Osteoblast (primary cell): ENCODE measurements at places on chromosomes 7 and 10. TPM values are rescaled to one million over a fixed set of nuclear protein-coding genes. Genes with fewer than 3 reads are reported as not detected.
A peak's percentile ranks its signal among the peaks of the same experiment; 100 is the strongest.

GRCh38 chr7:102188746-102189145, 97.9 kb upstream of the SH2B2 start:
- no peak for DNase-seq

GRCh38 chr7:1710936-1711335, 40.9 kb downstream of the ELFN1 start:
- DNase-seq = no peak

DNA sequence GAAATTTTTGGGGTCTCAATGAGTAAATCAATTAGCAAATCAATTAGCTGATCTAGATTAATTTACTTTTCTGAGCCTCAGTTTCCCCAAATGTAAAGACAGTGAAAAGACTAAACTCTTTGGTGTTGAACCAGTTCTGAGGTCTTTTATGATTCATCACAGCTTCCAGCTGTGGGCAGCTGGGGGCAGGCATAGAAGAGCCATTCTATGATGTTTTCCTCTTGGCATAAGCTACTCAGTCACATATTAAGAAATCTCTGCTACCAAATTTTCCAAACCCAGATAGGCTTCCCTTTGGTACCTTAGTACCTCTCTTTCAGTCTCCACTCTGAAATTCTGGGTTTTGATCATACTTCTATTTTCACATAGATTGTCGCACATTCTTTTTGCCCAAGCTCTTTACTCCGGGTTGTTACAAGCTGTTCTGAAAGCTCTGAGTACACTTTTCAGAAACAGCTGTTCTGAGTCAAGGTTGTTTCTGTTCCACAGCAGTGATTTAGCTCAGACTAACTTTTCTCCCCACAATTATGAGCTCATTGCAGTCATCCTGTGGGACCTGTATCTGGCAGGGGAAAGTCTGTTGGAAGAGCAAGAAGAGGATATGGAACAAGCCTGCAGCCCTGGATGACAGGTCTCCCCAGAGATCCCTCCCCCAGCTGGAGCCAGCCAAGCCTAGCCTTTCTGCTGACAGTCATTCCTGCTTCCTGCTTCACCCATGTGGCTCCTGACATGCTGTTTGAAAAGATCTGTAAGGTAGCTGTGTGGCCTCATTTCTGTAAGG, 599.6 kb upstream of the GHITM start:
- DNase-seq = no peak

GRCh38 chr10:44012921-44013320, 364.2 kb upstream of the ZNF32 start:
- peak; percentile 52 for DNase-seq

DNA sequence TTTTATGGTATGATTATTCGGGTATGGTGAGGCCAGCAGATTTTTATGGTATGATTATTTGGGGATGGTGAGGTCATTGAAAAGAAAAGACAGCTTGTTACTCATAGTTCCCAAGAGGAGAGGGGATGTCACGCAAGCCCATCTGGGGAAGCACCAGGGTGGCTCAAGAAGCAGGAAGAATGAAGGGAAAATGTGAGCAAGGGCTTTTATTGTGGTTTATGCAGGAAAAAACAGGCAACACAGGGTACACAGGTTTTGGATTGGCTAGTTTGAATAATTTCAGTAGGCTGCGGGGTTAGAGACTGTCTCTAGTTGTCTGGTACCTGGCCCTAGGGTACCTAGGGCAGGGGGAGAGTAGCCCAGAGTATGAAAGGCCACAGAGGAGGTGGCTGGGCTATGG, 26.8 kb upstream of the DGKI start:
- peak; percentile 87 for DNase-seq

GRCh38 chr7:82275342-82275741, 168.2 kb downstream of the CACNA2D1 start:
- no peak for DNase-seq

GRCh38 chr10:13528875-13529713, at the start of gene BEND7:
Gene BEND7, minus strand, starts transcription at chr10:13529014. Its CDS starts 481 bp downstream, at chr10:13528533.
- DNase-seq = peak; percentile 96

DNA sequence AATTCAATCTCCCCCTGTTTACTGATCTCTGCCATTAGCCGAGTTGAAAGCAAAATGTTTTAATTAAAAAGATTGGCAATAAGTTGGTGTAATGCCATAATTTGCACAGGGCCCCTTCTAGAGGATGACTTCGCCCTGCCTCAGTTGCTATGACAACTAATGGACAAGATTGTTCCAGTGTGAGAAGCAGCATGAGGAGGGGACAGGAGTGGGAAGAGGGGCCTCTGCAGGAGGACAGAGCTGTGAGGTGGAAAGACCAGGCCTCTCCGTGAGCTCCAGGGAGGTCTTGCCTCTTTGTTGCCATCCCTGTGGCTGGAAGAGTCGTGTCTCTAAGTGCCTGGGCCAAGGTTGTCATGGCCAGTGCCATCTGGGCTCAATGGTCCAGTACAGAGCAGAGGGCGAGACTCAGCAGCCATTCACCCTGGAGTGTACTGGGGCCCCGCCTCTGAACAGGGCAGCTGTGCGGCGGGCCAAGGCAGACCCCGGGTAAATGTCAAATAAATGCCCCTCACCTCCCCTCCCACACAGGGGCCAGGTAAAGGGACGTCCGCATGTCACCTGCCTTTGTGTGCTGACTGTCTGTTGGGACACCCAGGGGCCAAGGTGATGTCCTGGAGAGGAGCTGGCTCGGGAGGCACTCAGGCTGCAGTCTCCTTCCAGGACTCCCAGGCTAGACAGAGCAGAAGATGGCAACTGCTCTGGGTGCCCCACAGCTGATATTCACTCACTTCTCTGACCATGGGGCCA, 97.0 kb upstream of the RET start:
- peak; percentile 65 for DNase-seq

- DNase-seq = no peak
These were observed 163.8 kb downstream of the SVIL start for GRCh38 chr10:29470843-29471543.

- DNase-seq = peak; percentile 86
These were observed 228.8 kb downstream of the BMPER start for GRCh38 chr7:34133983-34134782.

DNA sequence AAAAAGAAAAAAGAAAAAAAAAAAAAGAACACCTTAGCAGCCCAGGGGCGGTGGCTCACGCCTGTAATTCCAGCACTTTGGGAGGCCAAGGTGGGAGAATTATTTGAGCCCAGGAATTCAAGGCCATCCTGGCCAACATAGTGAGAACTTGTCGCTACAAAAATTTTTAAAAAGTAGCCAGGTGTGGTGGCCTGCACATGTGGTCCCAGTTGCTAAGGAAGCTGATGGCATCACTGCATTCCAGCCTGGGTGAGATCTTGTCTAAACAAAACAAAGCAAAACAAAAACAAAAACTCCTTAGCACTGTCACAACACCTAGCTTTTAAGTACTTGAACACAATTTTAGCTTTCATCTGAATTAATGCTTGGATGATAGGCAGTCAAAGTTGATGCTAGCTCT, 86.3 kb upstream of the MKLN1 start:
- no peak for DNase-seq

DNA sequence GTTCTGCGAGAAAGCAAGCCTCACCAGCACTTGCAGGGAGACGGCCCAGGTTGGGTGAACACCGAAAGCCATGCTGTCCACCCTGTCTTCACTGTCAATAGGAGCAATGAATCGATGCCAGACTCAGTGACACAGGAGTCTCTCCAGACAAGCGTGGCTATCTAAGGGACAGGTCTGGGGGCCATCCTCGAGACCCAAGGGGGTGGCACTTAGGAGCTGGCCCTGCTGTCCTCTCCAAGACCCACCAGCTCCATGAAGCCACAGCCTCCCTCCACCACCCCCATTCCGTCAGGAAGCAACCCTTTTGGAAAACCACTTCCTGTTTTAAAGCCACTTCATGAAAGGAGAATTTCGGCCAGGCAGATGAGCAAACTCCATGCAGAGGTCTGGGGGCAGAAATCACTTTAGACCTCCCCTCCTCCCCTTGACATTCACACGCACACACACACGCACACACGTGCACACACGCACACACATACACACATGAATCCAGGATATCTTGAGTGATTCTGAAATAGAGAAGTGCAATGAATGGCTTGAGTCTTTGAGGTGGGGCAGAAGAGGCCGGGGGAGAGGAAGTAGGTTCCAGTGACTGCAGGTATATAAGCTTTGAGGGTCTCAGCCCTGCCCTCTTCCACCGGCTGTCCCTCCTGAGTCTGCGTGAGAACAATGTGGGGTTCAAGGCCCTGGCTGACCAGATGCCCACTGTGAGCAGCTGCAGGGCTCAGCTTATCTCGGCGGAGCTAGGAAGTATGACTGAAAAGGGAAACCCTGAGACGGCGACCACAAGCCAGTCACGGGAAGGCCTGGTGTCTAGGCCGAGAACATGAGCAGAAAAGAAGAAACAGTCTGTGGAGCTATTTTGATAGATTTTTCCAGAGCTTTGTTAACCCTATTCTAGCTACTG, 25.0 kb downstream of the RGS10 start:
- peak; percentile 77 for DNase-seq

GRCh38 chr10:4767033-4767814, 58.8 kb upstream of the AKR1E2 start:
- DNase-seq = no peak

GRCh38 chr7:1942941-1943289, 272.8 kb downstream of the ELFN1 start:
- DNase-seq = no peak

DNA sequence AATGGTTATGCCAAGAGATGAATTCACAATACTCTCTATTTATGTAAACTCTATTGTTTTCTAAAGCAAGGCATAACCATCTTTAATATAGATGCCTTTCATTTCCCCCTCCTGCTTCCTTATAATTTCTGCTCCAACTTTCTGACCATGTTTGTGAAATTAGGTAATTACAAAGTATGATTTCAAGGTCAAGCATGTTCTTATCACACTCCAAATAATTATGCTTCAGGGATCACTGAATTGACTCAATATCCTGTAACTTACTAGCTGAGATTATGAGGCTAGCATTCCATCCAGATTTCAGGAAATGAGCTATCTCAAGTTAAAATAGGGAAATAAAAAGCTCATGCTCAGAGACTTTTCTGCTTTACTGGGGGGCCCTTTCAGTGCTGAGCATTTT, 655.9 kb upstream of the IGFBP3 start:
- DNase-seq = no peak

DNA sequence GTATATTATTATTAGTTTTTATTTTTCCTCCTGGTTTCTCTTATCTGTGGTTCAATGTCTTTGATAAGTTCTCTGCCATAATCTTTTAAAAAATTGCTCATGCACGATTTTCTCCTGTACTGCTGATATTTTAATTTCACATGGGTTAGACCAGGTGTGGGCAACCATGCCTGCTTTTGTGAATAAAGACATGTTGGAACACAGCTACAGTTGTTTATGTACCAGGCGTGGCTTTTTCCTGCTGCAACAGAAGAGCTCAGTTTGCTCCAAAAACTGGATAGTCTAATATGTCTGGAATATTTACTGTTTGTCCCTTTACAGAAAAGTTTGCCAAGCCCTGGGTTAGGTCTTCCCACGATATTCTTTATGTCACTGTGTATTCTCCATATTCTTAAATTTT, 105.2 kb downstream of the VWC2 start:
- DNase-seq = no peak

DNA sequence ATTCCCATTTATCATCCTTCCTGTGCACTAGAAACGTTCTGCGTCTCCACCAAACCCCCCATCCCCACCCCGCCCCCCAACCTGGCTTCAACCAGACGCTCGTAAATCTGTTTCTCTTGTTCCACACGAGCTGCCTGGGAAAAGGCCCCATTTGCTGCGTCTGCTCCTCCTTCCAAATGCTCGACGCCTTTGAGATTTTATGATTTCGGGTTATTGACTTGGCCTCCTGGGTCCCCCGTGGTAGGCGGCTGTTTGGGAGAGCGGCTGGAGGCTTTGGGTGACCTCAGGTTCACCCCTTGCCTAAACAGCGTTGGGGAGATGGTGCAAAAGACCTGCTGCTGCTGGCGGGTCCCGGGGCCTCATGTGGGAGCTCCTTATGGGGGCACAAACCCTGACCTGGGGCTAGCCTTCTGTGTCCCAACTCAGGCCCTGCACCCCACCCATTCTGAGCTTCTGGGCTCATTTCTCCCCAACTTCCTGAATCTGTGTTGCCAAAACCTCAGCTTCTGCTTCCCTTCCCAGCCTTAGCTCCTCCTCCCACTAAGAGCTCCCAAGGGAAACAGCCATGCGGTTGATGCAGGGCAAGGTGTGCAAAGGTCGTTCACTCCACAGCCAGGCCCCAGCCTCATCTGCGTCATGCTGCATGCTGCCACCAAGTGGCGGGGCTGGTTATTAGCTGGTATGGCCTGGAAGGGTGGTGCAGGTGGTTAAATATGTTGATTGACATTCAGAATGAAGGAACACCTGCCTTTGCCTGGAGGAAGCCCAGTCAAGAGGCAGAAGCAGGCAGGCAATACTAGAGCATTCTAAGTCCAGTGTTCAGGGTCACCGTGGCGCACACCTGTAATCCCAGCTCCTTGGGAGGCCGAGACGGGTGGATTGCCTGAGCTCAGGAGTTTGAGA, 49.1 kb upstream of the ELN start:
- DNase-seq = peak; percentile 91

- DNase-seq = peak; percentile 85
These were observed 36.0 kb upstream of the RSU1 start for GRCh38 chr10:16853201-16853600.

DNA sequence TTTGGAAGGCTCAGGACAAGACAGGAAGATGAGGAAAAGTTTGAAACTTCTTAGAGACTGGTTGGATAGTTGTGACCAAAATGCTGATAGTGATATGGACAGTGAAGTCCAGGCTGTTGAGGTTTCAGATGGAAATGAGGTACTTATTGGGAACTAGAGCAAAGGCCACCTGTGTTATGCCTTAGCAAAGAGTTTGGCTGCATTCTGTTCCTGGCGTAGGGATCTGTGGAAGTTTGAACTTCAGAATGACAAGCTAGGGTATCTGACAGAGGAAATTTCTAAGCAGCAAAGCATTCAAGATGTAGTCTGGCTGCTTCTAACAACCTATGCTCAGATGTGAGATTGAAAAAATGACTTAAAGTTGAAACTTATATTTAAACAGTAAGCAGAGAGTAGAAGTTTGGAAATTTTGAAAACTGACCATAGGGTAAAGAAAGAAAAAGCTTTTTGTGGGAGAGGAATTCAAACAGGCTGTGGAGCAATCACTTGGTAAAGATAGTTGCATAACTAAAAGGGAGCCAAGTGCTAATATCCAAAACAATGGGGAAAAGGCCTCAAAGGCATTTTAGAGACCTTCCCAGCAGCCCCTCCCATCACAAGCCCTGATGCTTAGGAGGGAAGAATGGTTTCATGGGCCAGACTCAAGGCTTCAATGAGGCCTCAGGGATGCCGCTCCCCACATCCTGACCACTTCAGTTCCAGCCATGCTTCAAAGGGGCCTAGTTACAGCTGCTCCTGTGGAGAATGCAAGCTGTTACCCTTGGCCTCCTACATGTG, 415.1 kb downstream of the INHBA start:
- DNase-seq = no peak

- peak; percentile 73 for DNase-seq
These were observed 264.0 kb downstream of the ARL4A start for GRCh38 chr7:12951397-12951801.

GRCh38 chr10:25493122-25493893, 318.5 kb downstream of the GPR158 start:
- no peak for DNase-seq

GRCh38 chr10:88901206-88901983, 21.4 kb downstream of the STAMBPL1 start:
- DNase-seq = peak; percentile 36

MCM7 gene
- 28.6 and 31.2 TPM in 2 replicates for total RNA-seq

TRPV6 gene
- not detected in 2 replicates for total RNA-seq

TFPI2 gene
- 8.7 and 10.6 TPM in 2 replicates for total RNA-seq

IPMK gene
- 10.9 TPM in 2 replicates for total RNA-seq

TMEM130 gene
- total RNA-seq = 0.88 and 1.1 TPM in 2 replicates

RTKN2 gene
- 7.7 and 8.0 TPM in 2 replicates for total RNA-seq

CRHR2 gene
- not detected in 2 replicates for total RNA-seq

TMEM270 gene
- total RNA-seq = not detected in 2 replicates
